Activated CD8-positive, alpha-beta T cell treated with anti-CD3 and anti-CD28 coated beads, Interleukin-2, amount 10 ng/mL, durations not matched to agents 7 days and 5 days (primary cell): ENCODE measurements at places on chromosomes 13 and 19.

- no peak overlapping the region for H3K4me3 ChIP-seq
- no peak overlapping the region for H3K27ac ChIP-seq
- no peak for DNase-seq
- H3K27me3 ChIP-seq = no peaks in the 10 kb centered on the region
- no peaks in the 10 kb centered on the region for H3K36me3 ChIP-seq
Observed at GRCh38 chr13:107075576-107075975, 507.6 kb upstream of the ARGLU1 start.

GRCh38 chr13:38875186-38875875 lies 115.3 kb downstream of the STOML3 start:
- no peaks in the 10 kb centered on the region for H3K4me1 ChIP-seq
- DNase-seq = no peak
- H3K4me3 ChIP-seq = no peak overlapping the region
- no peak overlapping the region for H3K27ac ChIP-seq

- no peak overlapping the region for H3K4me3 ChIP-seq
- no peaks in the 10 kb centered on the region for H3K27me3 ChIP-seq
- H3K36me3 ChIP-seq = peaks cover 54% of the 10 kb centered on the region
- peaks cover 70% of the 10 kb centered on the region for H3K4me1 ChIP-seq
Observed at GRCh38 chr13:98514288-98514687, 62.6 kb downstream of the STK24 start.

DNA sequence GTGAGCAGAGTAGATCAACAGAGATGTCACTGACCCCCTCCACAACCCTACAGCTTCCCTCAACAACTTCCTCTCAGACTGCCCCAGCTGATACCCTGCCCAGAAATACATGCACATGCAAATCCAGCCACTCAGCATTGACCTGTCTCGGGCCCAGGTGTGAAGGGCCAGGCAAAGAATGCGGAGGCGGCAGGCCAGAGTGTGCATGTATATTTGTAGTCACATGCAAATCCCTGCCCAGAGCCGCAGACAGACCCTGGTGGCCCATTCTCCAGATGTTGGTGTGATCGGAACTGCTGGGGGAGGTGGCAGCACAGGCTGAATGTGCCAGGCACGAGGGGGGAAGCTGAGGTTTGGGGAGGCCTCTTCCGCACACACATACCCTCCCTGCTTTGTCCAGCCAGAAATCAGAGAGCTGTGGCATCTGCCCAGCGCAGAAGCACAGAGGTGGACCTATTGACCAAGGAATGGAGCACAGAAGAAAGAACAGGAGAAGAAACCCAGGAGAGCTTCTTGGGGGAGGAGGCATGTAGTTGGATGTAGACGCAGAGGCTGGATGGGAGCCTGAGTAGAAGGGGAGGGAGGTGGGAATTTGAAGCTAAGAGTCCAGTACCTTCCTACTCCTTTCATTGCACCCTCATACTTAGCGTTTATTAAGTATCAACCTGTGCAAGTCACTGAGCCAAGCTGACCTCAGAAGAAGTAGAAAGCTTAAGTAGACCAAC lies 14.4 kb downstream of the MEF2B start:
- no peak overlapping the region for H3K4me3 ChIP-seq
- H3K27me3 ChIP-seq = no peaks in the 10 kb centered on the region
- no peak for DNase-seq

GRCh38 chr19:17073869-17074633 lies 1.2 kb downstream of the HAUS8 start:
- no peaks in the 10 kb centered on the region for H3K27me3 ChIP-seq
- no peak for DNase-seq
- H3K4me3 ChIP-seq = peak overlapping the region; percentile 100
- peaks cover 74% of the 10 kb centered on the region for H3K36me3 ChIP-seq

GRCh38 chr19:18696023-18696422 lies 12.5 kb downstream of the CRTC1 start:
- H3K4me1 ChIP-seq = peaks cover 21% of the 10 kb centered on the region
- no peak overlapping the region for H3K4me3 ChIP-seq
- no peaks in the 10 kb centered on the region for H3K36me3 ChIP-seq
- no peak overlapping the region for H3K27ac ChIP-seq
- no peak for DNase-seq

GRCh38 chr13:110759710-110760109 lies 46.2 kb downstream of the ING1 start:
- no peak for DNase-seq
- H3K27me3 ChIP-seq = peaks cover 3% of the 10 kb centered on the region
- no peaks in the 10 kb centered on the region for H3K36me3 ChIP-seq
- no peak overlapping the region for H3K27ac ChIP-seq

GRCh38 chr19:58479303-58479702 lies 3.2 kb downstream of the ZNF446 start:
- no peak overlapping the region for H3K4me3 ChIP-seq
- H3K27ac ChIP-seq = peak overlapping the region; percentile 49
- DNase-seq = no peak
- peaks cover 2% of the 10 kb centered on the region for H3K36me3 ChIP-seq
